Stimulated activated CD8-positive, alpha-beta memory T cell treated with anti-CD3 and anti-CD28 coated beads, Interleukin-4, amount 100 ng/mL, for 4 hours (primary cell): ENCODE measurements at places on chromosomes 5 and 9.

- no peak for DNase-seq
These were observed 189.6 kb downstream of the COX7C start for GRCh38 chr5:86807046-86808031.

DNA sequence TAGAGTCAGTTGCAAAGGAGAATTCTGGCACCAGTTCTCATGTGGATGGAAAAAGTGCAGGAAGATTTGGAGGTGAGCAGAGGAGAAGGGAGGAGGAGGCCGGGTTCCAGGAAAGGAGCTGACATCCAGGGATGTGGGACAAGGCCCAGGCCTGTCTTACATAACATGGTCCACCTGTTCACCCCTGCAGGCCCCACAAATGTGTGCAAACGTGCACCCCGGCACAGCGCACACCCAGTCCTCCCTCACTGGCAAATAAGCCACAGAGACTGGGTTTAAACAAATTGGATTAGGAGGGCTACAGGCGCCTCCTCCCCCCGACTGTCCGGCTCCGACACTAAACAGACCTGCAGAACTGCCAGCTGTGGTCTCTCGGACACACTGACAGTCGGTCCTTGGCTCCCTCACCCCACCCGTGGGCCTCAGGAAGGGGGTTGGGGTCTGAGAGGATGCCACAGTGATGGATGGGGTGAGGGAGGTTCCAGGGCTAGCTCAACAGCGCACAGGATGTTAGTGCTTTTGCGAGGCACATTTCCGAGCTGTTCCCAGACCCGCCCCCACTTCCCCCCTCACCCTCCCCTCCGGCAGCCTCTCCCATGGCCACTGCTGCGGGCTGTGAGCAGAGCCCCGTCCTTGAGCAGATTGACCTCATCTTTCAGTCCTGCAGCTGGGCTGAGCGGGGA is 43.4 kb upstream of the IL17B start:
- DNase-seq = no peak

DNA sequence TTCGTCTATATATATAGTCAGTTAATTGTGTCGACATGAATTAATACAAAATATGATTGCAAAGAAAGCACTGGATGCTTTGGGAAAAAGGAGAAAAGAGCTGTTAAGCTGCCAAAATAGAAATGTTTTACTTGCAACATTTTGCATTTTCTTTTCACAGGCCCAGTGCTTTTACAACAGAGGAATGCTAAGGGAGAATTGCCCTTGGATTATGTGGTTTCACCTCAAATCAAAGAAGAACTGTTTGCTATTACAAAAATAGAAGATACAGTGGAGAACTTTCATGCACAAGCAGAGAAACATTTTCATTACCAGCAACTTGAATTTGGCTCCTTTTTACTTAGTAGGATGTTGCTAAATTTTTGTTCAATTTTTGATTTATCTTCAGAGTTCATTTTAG is 76.2 kb downstream of the SLF1 start:
- no peak for DNase-seq

DNA sequence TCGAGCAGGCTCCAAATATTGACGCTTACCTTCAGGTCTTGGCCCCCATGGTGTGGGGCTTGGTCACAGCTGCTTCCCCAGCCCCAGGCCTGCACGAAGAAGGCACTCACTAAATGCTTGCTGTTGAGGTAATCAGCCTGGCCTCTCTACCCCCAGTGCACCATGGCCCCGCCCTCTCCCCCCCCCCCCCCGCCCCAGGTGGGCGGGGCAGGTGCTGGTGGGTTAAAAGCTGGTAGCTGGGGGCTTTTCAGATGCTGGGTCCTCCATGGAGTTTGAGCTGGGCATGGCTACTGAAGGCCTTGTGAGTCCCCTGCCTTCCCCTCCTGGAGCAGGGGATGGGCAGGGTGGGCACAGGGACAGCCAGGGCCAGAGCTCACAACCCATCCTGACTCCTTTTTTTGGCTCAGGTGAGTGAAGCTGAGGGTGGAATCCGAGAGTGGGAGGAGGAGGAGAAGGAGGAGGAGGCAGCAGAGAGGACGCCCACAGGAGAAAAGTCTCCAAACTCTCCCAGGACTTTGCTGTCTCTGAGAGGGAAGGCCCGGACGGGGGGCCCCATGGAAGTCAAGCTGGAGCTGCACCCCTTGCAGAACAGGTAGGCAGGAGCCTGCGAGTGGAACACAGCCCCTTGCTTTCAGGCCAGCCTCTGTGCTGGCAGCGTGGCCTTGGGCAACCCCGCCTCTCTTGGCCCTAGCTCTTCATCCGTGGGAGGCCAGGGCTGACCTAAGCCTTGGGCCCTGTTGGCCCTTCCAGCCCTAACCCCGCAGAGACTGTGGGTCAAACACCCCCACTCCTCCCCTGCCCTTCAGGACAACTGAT is 4.4 kb upstream of the TSPAN17 start:
- DNase-seq = no peak

DNA sequence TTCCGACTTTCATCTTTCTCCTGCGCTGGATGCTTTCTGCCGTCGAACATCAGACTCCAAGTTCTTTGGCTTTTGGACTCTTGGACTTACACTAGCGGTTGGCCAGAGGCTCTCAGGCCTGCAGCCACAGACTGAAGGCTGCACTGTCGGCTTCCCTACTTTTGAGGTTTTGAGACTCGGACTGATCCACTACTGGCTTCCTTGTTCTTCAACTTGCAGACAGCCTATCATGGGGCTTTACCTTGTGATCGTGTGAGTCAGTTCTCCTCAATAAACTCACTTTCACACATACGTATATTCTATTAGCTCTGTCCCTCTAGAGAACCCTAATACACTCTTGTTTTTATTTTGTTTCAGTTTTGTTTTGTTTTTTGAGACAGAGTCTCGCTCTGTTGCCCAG is 10.3 kb downstream of the FKBP15 start:
- DNase-seq = no peak
